ENCODE measurements at places on chromosomes 5 and 9. TPM values are rescaled to one million over a fixed set of nuclear protein-coding genes. Genes with fewer than 3 reads are reported as not detected.

ANKDD1B gene
- total RNA-seq: 1.6 TPM

SEMA5A gene
- 17.6 TPM for total RNA-seq

ZNF618 gene
- 24.9 TPM for total RNA-seq

GABBR2 gene
- total RNA-seq: not detected

GPR21 gene
- total RNA-seq: 6.4 TPM

TERT gene
- total RNA-seq: not detected

ADAMTS2 gene
- 60.7 TPM for total RNA-seq

GFI1B gene
- total RNA-seq: not detected

CRHBP gene
- 3.2 TPM for total RNA-seq

GRCh38 chr9:120733190-120733589, 18.9 kb upstream of the MEGF9 start:
- no peaks in the 10 kb centered on the region for H3K27me3 ChIP-seq
- H3K4me1 ChIP-seq: peaks cover 64% of the 10 kb centered on the region
- peak; percentile 62 for DNase-seq
- H3K27ac ChIP-seq: peak overlapping the region; percentile 64
- H3K36me3 ChIP-seq: no peaks in the 10 kb centered on the region
- H3K4me3 ChIP-seq: no peak overlapping the region

DNA sequence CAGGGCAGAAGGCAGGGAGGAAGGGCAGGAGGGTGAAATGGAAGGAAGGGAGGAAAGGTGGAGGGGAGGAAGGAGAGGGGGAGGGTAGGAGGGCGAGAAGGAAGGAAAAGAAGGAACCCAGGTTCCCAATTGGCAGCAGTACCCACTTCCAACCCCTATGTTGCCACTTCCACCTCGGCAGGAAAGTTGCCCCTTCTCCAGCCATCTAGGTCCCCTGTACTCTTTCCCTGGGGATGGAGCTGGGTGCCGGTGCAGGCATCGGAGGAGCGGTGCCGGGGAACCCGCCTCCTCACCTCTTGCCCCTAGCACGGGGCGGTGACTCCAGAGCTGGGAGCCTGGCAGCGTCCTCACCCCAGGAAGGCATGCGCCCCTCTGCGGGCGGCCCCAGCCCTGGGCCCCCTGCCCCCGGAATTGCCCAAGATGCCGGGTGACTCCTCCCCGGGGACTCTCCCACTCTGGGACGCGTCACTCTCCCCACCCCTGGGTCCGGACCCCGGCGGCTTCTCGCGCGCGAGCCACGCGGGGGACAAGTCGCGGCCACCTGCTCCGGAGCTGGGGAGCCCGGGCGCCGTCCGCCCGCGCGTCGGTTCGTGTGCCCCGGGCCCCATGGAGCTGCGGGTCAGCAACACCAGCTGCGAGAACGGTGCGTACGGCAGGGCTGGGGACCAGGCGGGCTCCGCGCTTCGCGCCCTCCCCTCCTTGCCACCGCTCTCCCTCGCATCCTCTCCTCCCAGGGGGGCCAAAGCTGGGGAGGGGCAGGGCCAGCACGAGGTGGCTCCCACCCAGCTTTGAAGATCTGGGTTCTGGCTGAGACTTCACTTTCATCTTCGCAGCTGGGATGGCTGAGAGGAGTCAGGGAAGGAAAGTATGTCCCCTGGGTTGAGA, at the start of gene NIPAL4:
TSS of gene NIPAL4 (plus strand) at position 499 of the 885 bp plus-strand sequence. CDS start at position 607, 108 bp downstream.
- no peaks in the 10 kb centered on the region for H3K36me3 ChIP-seq
- no peak within 1 kb of the TSS for H3K27ac ChIP-seq
- peaks cover 23% of the 10 kb centered on the region for H3K4me1 ChIP-seq
- H3K27me3 ChIP-seq: no peaks in the 10 kb centered on the region

DNA sequence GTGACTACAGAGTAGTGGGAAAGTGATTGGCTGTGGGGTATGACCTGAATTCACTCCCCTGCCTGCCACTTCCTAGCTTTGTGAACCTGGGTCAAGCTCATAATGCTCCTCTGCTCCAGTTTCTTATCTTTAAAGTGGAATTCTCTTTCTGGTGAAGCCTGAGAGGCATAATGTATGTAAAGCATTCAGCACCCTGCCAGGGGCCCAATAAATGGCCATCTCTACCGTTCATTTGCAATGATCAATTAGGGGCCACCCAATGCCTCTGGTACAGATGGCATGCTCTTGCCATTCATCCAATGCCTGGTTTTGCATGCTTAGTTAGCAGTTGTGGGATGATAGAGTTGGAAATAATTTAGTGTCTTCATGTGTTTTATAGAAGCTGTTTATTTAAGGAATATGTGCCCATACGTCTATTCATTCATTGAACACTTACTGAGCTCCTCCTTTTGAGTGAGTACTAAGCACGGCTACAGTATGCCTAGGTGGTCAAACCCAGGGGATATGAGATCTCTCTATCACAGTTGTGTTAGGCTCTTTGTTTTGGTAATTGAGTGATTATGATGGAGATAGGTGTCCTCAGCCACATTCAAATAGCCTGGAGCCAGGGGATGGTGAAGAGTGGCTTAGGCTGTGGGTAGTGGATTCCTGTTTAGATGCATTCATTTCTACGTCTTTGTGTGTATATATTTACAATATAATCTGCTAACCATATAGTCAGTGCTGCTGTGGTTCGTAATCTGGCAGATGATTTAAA, 15.3 kb downstream of the ZNF462 start:
- DNase-seq: no peak
- H3K27me3 ChIP-seq: no peaks in the 10 kb centered on the region
- peaks cover 24% of the 10 kb centered on the region for H3K4me1 ChIP-seq
- no peak overlapping the region for H3K27ac ChIP-seq
- H3K4me3 ChIP-seq: no peak overlapping the region
- H3K36me3 ChIP-seq: no peaks in the 10 kb centered on the region

DNA sequence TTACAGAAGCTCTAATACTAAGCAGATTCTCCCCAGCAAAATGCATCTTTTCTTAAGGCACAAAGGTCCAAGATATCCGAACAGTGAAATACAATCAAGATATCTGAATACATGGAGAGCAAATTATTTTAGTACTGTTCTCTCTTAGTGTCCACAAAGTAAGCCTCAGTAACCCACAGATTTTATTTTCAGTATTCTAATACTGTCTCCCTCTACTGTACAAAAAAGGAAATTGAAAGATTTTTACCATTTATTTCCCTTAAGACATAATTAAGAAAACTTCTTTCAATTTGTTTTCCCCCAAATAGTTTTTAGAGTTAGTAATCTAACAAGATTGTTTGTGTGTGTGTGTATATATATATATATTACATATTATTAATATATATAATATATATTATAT, 24.7 kb upstream of the NOL6 start:
- no peaks in the 10 kb centered on the region for H3K4me1 ChIP-seq
- H3K27ac ChIP-seq: no peak overlapping the region
- no peak overlapping the region for H3K4me3 ChIP-seq
- H3K27me3 ChIP-seq: no peaks in the 10 kb centered on the region
- DNase-seq: no peak

GRCh38 chr5:73654171-73654811, 28.3 kb downstream of the ARHGEF28 start:
- no peaks in the 10 kb centered on the region for H3K27me3 ChIP-seq
- no peak for DNase-seq
- peaks cover 11% of the 10 kb centered on the region for H3K4me1 ChIP-seq
- H3K4me3 ChIP-seq: no peak overlapping the region
- no peaks in the 10 kb centered on the region for H3K36me3 ChIP-seq

DNA sequence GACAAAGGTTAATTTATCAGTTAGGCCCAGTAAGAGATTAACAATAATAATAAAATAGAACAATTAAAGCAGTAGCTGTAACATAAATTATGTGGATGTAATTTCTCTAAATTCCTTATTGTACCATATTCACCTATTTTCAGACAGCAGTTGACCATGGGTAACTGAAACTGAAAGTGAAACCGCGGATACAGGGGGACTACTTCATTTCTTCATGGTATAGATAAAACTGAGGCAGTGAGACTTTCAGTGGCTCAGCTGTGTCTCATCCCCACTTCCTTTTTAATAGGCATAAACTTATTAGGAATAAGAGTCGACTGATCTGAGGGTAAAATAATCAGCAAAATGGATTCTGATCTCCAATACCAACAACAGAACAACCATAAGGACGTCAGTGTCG, 174.0 kb upstream of the WWC1 start:
- H3K27ac ChIP-seq: no peak overlapping the region
- no peaks in the 10 kb centered on the region for H3K36me3 ChIP-seq
- no peaks in the 10 kb centered on the region for H3K27me3 ChIP-seq
- DNase-seq: no peak

DNA sequence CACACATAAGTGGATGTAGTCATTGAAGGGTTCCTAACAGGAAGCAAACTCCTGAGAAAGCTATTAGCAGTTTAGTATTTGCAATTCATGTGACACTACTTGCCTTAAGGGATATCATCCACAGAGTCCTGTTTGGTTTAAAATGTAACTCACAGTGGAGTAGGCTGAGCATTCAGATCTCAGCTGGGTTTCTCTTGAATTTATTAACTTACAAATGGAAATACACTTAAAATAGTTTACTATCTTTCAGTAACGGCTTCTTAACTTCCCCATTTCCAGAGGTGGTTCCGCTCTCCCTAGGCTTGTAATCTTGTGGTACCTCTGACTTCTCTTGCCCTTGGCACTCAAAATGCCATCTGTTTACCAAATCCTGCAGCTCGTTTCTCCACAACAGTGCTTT, 660.7 kb upstream of the ADAMTS16 start:
- H3K4me1 ChIP-seq: no peaks in the 10 kb centered on the region
- no peak overlapping the region for H3K27ac ChIP-seq
- H3K36me3 ChIP-seq: no peaks in the 10 kb centered on the region
- no peak for DNase-seq

DNA sequence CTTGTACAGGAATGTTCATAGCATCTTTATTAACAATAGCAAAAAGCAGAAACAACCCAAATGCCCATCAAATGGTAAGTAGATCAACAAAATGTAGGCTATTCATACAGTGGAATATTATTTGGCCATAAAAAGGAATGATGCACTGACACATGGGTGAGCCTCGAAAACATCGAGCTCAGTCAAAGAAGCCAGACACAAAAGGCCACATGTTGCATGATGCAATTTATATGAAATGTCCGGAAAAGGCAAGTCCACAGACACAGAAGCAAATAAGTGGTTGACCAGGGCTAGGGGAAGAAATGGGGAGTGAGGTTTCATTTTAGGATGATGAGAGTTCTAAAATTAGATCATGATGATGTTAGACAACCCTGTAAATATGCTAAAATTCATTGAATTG, 16.5 kb upstream of the SLC2A8 start:
- no peaks in the 10 kb centered on the region for H3K4me1 ChIP-seq
- H3K36me3 ChIP-seq: peaks cover 3% of the 10 kb centered on the region
- DNase-seq: no peak
- H3K4me3 ChIP-seq: no peak overlapping the region
- H3K27ac ChIP-seq: no peak overlapping the region

DNA sequence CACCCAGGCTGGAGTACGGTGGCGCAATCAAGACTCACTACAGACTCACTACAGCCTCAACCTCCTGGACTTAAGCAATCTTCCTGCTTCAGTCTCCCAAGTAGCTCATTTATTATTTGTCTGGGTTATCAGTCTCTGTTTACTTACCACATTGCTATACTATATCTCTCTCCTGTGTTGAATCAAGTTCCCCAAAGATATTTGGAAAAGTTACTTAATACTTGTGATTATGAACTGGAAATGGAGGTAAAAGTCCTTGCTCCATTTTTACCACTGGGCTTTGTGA, 55.6 kb downstream of the ANGPTL2 start:
- H3K4me3 ChIP-seq: no peak overlapping the region
- no peaks in the 10 kb centered on the region for H3K36me3 ChIP-seq
- H3K27ac ChIP-seq: no peak overlapping the region
- DNase-seq: no peak
- no peaks in the 10 kb centered on the region for H3K4me1 ChIP-seq

GRCh38 chr9:126720661-126721563, 83.9 kb upstream of the ZBTB43 start:
- no peak overlapping the region for H3K27ac ChIP-seq
- DNase-seq: no peak
- H3K4me1 ChIP-seq: no peaks in the 10 kb centered on the region

DNA sequence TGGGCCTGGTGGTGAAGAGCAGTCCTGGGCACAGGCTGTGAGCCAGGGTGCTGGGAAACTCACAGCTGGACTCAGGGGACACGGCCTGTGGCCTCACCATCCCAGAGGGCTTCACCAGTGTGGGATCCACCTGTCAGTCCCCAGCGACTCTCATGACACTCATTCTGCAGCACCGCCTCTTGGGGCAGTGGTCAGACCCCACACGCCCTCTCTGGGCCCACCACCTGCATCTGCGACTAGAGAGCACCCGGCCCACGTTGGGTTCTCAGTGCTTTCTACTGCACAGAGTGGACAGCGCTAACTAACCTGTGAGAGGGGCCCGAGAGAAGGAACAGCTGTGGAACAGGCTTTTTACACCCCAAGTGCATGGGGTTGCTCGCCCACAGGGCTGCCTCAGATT, 45.8 kb upstream of the GARNL3 start:
- no peaks in the 10 kb centered on the region for H3K27me3 ChIP-seq
- no peaks in the 10 kb centered on the region for H3K4me1 ChIP-seq
- H3K4me3 ChIP-seq: no peak overlapping the region
- H3K27ac ChIP-seq: no peak overlapping the region
- no peak for DNase-seq

GRCh38 chr5:72066705-72067107, 40.6 kb upstream of the MAP1B start:
- no peaks in the 10 kb centered on the region for H3K4me1 ChIP-seq
- H3K4me3 ChIP-seq: no peak overlapping the region
- H3K27me3 ChIP-seq: no peaks in the 10 kb centered on the region
- H3K36me3 ChIP-seq: no peaks in the 10 kb centered on the region

DNA sequence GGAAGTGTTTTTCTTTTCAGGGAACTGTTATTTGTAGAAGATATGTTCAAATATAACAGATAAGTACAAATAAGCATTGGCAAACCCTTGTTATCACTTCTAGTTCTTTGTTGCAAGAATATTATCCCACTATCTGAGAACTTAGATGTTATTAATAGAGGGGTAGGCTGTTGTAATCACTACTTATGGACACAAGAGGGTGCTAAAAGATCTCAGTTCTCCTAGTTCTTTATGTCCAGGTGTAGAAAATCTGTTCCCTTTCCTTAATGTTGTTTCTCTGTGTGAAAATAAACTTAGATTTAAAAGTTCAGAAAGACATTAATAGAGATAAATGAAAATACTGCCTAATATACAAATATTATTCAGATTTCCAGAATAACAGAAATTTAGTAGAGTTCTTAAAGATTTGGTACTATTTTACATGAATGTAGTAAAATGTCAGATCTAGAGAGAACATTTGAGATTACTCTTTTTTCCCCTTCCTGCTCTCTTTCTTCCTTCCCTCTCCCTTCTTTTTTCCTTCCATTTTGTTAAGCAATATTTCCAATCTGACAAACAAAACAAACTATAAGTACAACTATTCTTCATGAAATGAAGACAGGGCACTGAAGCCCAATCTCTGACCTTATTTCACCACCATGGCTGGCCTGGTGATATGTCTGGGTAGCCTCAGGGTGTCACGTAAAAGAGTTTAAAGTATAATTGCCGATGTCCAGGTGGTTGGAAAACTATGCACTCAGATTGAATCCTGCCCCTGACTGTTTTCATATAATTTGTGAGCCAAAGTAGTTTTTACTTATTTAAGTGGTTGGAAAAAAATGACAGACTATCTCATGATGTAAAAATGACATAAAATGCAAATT, 43.6 kb upstream of the C5orf46 start:
- DNase-seq: no peak
- H3K4me1 ChIP-seq: no peaks in the 10 kb centered on the region
- H3K27me3 ChIP-seq: no peaks in the 10 kb centered on the region
- no peak overlapping the region for H3K4me3 ChIP-seq

GRCh38 chr9:116991051-116991450, 303.9 kb downstream of the TRIM32 start:
- H3K36me3 ChIP-seq: no peaks in the 10 kb centered on the region
- H3K27ac ChIP-seq: no peak overlapping the region
- no peak overlapping the region for H3K4me3 ChIP-seq
- no peaks in the 10 kb centered on the region for H3K27me3 ChIP-seq

Measured in thoracic aorta (tissue), 2 donors.